NCI-H2081 (cell line): ENCODE measurements at places on chromosomes 11 and 22.

DNA sequence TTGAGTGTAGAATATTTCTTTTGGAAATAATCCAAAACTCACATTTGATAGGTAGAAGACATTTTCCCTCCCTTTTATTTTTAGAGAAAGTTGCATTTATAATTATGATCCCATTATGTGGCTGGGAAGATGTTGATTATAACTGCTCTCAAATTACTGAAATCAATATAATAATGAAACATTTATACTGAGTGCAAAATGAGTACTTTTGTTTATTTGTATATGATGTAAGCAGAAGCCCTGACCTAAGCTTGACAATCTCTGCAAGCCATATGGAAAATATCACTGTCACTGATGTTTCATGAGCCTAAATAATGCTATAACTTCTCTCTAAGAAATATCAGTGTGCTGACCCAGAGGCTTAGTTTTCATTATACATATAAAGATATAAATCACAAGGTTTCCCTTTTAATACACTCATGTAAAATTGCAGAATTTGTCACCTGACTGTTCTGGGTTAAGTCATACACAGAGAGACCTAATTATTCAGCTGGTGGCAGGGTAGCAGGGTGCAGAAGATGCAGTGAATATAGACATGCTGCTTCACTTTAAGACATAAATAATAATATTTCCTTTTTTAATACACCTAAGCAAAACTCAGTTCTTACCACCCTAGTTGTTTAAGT lies 99.2 kb downstream of the BBOX1 start:
- no peak for DNase-seq

DNA sequence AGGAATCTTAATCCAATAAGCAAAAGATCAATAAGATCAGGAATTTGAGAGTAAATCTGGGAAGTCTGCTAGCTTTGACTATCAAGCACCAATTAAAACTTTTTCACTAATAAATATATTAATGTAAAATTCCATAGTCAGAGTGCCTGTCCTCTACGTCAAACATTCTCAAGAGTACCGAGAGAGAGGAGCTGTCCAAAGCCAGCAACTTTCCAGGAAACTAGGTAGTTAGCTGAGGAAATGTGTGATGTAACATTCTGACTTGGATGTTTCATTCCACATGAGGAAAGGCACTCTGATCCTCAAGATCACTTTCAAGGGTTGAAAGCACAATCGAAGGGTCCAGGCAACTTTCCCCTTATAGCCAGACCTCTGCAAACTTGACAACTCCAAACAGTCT lies 113.2 kb downstream of the STK33 start:
- no peak for DNase-seq

GRCh38 chr11:128981254-128981653 lies 38.6 kb upstream of the TP53AIP1 start:
- no peak for DNase-seq

DNA sequence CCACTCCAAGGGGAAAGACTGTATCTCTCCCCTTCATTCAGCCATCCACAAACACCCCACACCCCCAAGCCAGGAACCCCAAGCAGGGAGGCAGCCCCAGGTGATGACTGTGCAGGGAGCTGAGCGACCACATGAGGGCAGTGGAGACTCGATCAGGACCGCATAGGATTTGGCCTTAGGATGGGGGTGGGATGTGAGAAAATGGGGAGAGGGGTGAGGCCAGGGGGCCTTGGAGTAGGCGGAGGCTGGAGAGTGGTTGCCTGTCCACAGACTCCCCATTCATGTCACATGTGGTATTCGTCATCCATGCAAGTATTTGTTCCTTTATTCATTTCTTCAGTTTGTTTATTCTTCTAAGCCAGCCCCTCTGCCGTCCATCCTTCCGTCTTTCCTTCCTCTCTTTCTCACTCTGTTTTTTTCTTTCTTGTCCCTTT lies 2.7 kb upstream of the RHOD start:
- peak; percentile 39 for DNase-seq

GRCh38 chr11:86143087-86144030 lies 74.5 kb upstream of the PICALM start:
- no peak for DNase-seq

GRCh38 chr22:46052331-46052771 lies 75.4 kb upstream of the WNT7B start:
- no peak for DNase-seq

DNA sequence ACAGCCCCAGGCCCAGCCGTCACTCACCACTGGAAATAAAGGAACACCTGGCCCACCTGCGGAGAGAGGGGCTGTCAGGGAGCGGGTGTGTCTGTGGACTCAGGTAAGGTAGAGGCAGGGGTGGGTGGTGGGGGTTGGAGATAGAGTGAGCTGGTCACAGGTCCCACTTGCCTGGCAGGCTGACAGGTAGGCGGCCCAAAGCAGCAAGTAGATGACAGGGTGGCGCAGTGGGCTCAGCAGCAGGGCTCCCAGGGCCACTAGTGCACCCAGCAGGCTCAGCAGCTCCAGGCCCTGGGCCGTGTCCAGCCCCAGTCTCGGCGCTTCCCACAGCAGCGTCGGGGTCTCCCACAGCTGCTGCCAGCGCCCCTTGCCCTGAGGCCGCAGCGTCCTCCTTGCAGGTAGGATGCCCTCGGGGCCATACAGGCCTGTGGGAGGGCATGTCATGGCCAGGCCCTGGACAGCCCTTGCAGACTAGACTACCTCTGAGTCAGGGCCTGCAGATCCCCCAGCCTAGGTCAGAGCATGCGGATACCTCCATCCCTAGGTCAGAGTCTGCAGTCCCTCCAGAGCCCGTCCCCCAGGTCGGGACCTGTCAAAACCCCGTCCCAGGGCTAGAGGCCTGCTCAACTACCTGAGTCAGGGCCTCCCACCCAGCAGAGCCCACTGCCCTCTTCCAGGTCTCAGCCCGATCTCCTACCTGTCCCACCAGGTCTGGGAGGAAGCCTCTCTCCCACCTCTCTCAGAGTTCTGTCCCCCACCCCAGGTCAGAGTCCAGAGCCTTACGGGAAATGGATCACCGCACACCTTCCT lies 686 bp downstream of the LMF2 start:
- peak; percentile 91 for DNase-seq

- no peak for DNase-seq
Observed at GRCh38 chr22:38452373-38453065, 2.5 kb downstream of the KCNJ4 start.

DNA sequence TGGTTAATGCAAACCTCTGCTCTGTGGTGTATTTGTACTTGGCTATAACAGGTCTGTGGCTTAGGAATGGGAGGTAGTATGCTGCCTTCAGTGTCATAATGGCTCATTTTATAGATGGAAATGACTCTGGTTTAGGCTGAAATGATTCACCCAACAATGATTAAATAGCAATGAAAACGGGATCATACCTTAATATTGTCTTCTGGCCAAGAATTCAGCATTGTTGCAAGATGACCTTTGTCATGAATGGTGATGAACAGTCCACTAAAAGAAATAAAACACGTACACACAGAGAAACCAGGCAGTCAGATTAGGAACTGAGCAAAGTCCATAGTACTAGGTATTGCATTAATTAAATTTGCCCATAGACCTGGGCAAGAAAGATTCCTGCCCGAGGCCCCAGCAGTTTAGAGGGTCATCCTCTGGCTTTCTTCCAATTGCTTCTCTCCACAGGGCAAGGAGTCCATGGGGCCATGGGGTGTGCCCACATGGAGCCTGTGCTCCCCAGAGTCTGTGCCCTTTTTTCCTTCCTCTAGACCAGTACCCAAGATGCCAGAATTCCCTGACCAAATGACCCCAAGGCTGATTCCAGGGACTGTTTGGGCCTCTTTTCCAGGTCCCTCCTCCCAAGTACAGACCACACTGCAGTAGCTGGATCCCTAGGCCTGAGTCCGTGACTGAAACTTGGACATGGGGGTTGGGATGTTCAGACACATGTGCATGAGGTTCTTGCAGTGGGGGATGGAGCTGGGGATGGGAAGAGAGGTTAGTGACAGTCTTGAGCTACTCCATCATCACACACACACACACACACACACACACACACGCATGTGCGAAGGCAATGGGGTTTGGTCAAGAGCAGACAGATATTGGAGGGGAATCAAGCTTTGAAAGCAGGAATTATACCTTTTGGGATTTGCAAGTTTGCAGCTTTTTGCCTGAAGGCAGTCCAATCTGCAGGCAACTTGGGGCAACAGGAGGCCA lies 134.2 kb downstream of the CCDC81 start:
- no peak for DNase-seq

- DNase-seq: no peak
Observed at GRCh38 chr11:64230985-64231365, 627 bp downstream of the DNAJC4 start.

GRCh38 chr22:23115825-23116494 lies 25.8 kb downstream of the RSPH14 start:
- DNase-seq: no peak

DNA sequence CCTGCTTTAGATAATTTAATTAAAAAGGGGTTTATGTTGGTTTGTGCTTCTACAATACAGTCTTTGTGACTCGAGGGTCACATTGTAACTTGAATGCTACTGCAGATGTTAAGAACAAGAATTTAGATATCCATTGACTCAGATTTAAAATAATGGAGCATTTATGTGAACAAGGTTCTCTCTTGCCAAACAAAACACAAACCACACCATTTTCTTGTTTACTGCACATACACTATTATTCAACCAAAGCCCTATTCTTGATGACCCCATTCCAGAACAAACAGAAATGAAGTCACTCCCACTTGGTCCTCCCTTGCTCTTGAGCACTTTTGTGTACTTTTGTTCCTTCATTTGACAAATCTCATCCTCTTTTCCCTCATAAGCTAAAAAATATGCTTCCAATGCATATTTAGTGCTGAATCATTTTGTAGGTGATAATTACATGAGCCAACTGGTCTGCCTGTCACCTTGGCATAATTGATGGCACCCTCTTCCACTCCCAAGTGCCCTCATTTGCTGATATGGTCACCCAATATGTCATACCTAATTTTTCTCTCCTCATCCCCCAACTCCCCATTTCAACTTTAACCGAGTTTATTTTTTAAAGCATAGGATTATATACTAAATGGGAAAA lies 2.8 kb downstream of the C11orf71 start:
- peak; percentile 53 for DNase-seq

DNA sequence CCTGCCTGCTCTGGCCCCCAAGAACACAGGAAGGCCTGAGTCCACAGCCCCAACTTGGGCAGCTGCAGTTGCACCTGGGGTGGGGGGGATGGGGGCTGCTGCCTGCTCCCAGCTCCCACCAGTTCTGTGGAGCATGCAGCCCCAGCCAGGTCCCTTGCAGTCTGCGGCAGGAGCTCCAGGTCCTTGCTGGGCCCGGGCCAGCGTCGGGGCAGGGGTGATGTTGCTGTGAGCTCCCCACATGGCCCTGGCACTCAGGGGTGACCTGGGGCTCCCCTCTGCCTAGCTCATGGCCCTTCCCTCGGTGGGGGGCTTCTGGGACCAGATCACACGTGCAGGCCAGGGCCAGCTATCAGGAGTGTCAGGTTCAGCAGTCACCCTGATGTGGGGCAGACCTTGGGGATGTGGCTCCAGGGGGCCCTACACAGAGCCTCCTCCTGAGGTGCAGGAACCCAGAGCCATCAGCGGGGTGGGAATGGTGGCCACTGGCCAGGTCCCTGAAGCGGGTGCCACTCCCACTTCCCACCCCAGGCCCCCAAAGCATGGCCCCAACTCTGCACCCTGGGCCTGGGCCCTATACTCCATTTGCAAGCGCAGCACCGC lies 10.4 kb upstream of the MED17 start:
- no peak for DNase-seq

DNA sequence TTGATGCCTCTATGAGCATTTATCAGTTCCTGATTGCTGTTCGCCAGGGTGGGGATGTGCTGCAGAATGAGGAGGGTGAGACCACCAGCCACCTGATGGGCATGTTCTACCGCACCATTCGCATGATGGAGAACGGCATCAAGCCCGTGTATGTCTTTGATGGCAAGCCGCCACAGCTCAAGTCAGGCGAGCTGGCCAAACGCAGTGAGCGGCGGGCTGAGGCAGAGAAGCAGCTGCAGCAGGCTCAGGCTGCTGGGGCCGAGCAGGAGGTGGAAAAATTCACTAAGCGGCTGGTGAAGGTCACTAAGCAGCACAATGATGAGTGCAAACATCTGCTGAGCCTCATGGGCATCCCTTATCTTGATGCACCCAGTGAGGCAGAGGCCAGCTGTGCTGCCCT lies 2.7 kb downstream of the FEN1 start:
- no peak for DNase-seq

DNA sequence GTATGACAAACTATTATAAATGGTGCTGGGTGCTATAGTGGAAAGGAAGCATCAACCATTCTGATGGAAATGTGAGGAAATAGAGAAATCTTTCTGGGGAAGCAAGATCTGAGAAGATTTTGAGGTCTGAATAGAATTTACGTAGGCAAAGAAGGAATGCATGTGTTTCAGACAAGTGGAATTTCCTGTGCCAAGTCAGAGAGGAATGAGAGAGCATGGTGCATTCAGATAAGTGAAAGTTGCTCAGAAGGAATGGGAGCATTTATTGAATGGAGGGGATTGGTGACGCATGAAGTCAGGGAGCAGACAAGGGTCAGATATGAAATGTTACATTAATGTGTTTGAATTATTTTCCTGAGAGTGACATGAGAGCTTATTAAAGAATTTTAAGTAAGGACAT lies 725.5 kb downstream of the METTL15 start:
- no peak for DNase-seq

DNA sequence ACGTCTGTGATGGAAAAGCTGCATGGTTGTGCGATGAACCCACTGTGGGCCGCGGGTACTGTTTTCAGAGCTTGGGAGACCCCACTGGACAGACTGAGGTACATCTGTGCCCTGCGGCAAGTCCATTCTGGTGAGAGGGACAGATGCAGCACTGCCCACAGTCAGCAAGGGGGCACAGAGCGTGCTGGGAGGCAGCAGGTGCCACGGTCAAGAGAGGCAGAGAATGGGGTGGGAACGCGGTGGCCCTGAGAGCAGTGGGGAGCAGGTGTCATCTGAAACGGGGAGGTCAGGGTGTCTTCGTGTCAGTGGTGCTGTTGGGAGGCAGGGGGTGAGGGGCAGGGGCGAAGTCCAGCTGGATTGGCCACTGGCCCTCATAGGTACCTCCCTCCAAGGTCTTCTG lies 32.0 kb downstream of the TBC1D22A start:
- DNase-seq: no peak

- DNase-seq: no peak
Observed at GRCh38 chr11:62889484-62890437, 9.1 kb downstream of the SLC3A2 start.

- DNase-seq: no peak
Observed at GRCh38 chr11:19199771-19200170, 2.0 kb downstream of the CSRP3 start.

DNA sequence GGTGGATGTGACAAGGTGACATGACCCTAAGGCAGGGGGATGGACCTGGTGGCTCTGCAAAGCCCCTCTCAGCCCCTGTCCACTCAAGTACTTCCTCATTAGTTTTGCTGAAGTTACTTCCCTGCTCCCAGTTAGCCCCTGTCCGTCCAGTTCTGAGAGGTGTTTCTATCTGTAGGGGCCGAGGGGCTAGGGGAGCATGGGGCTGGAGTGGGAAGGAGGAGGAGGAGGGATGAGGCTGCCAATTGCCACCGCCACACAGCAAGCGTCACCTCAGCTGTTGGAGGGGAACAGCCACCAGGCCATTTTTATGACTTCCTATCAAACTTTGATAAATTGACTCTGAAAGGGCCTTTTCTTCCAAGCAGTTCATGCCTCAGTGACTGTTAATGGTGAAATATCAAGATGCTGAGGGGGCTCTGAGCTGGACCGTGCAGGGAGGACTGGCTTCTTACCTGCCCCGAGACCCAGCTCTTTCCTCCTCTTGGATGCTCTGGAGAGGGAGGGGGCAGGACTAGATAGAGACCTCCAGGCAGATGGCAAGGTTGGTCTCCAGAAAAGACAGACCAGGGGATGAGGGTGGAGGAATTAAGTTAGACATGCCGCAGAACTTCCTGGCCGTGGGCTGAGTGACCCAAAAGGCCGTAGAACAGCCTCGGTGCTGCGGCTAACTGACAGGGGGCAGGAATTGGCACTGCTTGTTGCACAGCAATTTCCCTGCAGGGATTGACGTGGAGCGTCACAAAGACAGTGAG lies 137.0 kb downstream of the ST3GAL4 start:
- DNase-seq: no peak
